ENCODE measurements at places on chromosomes 16 and 17. TPM values are rescaled to one million over a fixed set of nuclear protein-coding genes. Genes with fewer than 3 reads are reported as not detected.

Gene OSGIN1
- total RNA-seq: 5.9 TPM

Gene IRX3
- 0.48 TPM for total RNA-seq

Gene CDRT15L2
- total RNA-seq: not detected

Gene TMC7
- 0.46 TPM for total RNA-seq

Gene INCA1
- 1.3 TPM for total RNA-seq

DNA sequence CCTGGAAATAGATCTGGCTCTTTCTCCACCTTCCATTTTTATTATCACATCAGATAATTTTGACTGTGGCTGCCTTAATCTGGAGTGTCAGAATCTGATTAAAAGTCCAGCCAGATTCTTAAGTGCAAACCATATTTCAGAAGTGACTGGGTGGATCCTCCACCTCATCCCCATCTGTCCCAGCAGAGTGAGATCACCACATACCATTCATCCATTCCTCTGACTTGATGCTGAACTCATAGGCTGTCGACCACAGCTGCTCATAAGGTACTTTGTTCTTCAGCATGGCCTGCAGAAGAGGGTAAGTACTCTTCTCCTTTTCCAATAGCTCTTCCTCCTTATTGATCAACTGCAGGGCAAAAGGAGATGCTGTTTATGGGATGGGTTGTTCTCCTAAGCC is 53.5 kb downstream of the DNAH3 start:
- no peak for DNase-seq

GRCh38 chr16:70306880-70307279 is 7.9 kb downstream of the DDX19B start:
- no peak for DNase-seq

- no peak for DNase-seq
These were observed 116.0 kb downstream of the SALL1 start for GRCh38 chr16:51035110-51035498.

- DNase-seq: peak; percentile 31
These were observed 65.9 kb upstream of the IRX6 start for GRCh38 chr16:55257966-55258613.

DNA sequence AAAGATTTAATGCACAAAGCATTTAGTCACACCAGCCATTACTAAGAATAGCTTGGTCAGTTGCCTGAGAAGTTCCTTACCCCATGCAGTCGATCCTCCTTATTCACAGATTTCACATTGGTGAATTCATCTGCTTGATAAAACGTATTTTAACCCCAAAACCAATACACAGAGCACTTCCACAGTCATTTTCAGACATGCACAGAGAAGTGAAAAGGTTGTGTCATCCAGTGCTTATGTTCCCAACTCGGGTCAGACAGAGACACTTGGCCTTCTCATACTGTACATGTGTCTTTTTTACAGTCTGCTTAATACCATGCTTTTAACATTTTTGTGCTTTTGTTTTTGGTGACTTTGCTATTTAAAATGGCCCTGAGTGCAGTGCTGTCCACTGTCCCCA is 219.7 kb downstream of the SPECC1 start:
- no peak for DNase-seq

- no peak for DNase-seq
These were observed 196.1 kb downstream of the GSG1L start for GRCh38 chr16:27867122-27868110.

DNA sequence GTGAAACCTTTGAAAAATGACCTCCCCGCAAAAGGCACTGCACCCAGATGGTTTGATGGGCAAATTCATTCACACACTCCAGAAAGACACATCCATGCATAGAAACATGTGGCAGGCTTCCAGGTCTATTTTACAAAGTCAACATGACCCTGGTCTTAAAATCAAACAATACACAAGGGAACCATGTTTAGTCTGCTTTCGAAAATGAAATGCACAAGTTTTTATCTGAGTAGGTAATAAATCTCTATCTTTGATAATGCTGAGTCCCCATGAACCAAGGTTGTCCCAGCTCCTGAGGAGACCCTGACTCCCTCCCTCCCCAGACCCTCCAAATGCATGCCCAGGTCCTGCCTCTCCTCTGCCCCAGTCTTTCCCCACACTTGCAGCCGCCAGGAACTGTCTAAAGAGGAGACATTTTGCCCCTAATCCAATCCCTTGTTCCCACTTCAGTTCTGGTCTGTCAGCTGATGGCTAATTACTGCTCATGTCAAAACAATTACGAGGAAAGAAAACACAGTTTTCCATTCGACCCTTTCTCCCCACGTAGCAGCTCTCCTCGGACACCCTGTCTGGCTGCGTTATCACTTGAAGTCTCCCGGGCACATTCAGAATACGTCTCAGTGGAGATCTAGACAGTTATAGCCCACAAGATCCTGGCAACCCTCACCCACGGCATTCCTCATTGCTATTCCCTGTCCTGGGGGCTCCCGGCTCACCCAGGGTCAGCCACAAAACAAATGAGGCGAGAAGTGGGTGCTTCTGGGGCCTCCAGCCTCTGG is 68.8 kb upstream of the RCVRN start:
- no peak for DNase-seq

- DNase-seq: no peak
These were observed 101.6 kb downstream of the METRNL start for GRCh38 chr17:83180996-83181481.

- no peak for DNase-seq
These were observed 418.7 kb downstream of the KCNJ2 start for GRCh38 chr17:70588003-70588402.

DNA sequence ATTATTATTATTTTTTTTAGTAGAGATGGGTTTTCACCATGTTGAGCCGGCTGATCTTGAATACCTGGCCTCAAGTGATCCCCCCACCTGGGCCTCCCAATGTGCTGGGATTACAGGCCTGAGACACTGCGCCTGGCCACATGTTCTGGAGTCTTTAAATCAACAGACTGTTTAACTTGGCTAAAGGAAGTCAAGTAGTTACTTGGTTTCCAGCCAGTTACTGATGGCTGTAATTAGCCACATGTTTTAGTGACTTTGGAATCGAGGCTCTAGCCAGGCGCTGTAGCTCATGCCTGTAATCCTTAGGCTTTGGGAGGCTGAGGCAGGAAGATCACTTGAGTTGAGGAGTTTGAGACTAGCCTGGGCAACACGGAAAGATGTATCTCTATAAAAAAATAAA is 699.2 kb upstream of the RBFOX1 start:
- no peak for DNase-seq

DNA sequence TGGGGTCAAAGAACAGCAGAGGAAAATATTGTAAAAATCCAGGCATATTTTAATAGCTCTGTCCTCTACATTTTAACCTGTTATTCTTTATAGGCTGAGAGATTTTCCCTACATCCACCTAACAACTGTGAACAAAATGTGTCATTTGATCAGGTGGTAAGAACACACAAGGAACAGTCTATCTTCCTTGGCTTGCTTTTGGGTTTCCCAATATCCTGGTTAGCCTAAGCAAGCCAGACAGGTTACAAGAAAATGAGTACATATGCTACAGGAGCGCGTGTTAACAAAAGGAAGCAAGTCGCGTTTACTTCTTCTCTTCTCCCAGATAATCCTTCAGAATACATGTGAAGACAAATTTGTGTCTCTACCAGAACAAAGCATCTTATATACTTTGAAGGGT is 31.0 kb upstream of the PITPNM3 start:
- no peak for DNase-seq

DNA sequence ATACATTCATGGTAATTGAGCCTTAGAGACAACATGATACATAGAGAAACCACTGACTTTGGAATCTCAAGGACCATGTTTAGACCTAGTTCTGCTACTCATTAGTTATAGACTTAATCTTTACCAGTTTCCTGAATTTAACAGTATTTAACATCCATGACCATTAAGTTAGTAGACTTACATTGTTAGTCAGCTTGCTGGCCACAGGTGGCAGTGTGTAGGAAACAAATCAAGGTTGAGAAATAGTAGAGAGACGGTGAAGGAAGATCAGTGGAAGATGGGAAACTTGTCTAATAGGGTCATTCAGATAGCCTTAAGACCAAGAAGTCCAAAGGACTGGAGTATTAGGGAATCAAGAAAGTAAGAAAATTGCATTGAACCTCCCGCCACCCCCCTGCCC is 31.0 kb downstream of the OMG start:
- no peak for DNase-seq

GRCh38 chr17:62321451-62321850 is 58.9 kb upstream of the EFCAB3 start:
- no peak for DNase-seq

DNA sequence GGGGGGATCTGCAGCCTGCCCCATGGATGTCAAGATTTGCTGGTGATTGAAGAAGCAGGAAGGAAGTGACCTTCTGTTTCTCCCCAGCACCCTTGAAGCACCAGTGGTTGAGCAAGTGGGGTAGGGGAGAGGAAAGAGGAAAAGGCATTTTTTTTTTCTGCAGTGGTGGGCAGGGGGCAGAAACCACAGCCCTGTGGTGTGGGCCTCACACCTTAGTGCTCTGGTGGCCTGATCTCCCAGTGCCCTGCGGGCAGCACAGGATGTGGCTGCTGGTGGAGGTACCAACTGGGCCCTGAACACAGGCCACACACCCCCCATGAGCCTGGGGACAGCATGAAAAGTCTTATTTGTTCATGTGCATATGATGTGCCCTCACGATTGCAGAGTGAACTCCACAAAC is 7.1 kb downstream of the ITGAD start:
- no peak for DNase-seq

GRCh38 chr16:57629516-57630406 is 1.3 kb downstream of the ADGRG1 start:
- no peak for DNase-seq

GRCh38 chr17:48122665-48123045 is 15.1 kb downstream of the SNX11 start:
- no peak for DNase-seq

GRCh38 chr16:88939972-88940861 is 36.8 kb downstream of the CBFA2T3 start:
- no peak for DNase-seq

GRCh38 chr16:89395150-89396142 is 94.9 kb downstream of the ANKRD11 start:
- peak; percentile 70 for DNase-seq

- DNase-seq: no peak
These were observed 54.5 kb downstream of the TUBD1 start for GRCh38 chr17:59838052-59838916.

GRCh38 chr17:83019376-83019775 is 60.0 kb upstream of the METRNL start:
- DNase-seq: no peak

- no peak for DNase-seq
These were observed 945.8 kb downstream of the KCNJ2 start for GRCh38 chr17:71114911-71115668.

DNA sequence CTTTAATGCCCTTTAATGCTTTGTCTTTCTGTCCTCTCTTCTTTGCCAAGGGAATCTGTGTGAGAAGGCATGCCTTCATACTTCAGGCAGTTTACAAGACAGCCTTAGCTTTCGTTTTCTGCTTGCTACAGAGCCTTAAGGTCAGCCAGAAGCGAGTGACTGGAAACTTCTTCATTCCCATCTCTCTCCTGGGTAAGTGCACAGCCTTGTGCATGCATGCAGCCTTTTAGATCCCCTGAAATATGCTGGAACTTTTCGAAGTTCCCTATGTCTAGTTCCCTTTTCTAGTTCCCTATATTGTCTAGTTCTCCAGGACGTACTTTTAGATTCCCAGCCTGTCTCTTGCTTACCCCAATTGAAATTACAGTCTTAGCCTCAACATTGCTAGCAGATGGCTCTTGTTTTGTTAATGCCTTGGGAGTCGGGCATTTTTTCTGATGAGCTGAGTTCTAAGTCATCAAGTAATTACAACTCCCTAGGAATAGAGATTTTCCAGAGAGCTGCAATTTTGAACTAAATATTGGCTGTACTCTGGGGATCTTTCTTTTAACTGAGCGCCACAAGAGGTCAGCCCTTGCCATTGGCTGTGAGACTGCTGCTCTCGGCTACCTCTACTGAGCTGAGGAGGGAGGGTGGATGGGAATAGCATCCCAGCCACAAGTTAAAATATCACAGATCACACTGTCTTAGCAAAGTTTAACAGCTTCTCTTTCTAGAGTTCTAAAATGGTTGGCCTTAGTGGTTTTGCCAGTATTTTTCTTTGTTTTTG is 22.7 kb upstream of the PPM1D start:
- DNase-seq: no peak

GRCh38 chr17:13728781-13729180 is 127.1 kb upstream of the HS3ST3A1 start:
- DNase-seq: no peak

DNA sequence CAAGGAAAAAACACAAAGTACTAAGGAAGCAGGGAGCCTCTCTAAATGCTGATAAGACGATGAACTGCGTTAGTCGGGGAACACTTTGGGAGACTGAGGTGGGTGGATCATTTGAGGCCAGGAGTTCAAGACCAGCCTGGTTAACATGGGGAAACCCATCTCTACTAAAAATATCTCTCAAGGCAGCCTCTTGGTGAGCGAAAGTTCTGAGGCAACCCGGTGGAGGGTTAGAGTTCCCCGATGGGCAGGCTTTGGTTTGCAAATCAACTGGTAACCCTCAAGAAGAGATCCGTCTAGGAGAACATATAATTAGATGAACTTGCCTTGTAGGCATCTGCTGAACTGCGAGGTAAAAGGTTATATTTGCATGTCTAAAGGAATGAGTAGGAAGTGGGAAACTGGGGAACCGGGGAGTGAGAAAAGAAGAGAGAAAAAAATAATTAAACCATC is 44.6 kb downstream of the WSB1 start:
- DNase-seq: no peak
